Stimulated activated CD8-positive, alpha-beta memory T cell treated with anti-CD3 and anti-CD28 coated beads, Interleukin-4, amount 100 ng/mL, for 48 hours (primary cell): ENCODE measurements at places on chromosomes 2 and 18.
A peak's percentile ranks its signal among the peaks of the same experiment; 100 is the strongest.

- no peak for DNase-seq
Measured at GRCh38 chr2:165874445-165875039, 79.0 kb downstream of the TTC21B start.

DNA sequence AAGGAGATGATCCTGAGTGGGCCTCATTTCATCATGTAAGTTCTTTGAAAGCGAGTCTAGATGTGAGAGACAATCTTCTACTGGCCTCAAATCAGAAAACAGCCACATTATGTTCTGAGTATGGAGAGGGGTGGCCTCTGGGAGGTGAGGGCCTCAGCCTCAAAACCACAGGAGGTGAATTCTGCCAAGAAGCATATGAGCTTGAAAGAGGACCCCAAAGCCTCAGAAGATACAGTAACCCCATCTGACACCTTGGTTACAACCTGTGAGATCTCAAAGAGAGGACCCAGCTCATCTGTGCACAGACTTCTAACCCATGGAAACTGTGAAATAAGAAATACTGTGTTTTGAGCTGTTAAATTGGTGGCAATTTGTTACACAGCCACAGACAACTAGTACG lies 200.1 kb downstream of the ARHGAP15 start:
- DNase-seq, result no peak

- peak; percentile 85 for DNase-seq
Measured at GRCh38 chr2:127415593-127416505, 2.4 kb upstream of the PROC start.

- no peak for DNase-seq
Measured at GRCh38 chr2:55052129-55053061, 2.1 kb upstream of the RTN4 start.

GRCh38 chr18:69882965-69883668 lies 64.6 kb downstream of the CD226 start:
- DNase-seq, result no peak

GRCh38 chr2:9215680-9216079 lies 9.1 kb downstream of the ASAP2 start:
- no peak for DNase-seq

- no peak for DNase-seq
Measured at GRCh38 chr2:156017341-156017885, 315.1 kb downstream of the NR4A2 start.

GRCh38 chr2:1656961-1657841 lies 87.1 kb downstream of the PXDN start:
- no peak for DNase-seq

DNA sequence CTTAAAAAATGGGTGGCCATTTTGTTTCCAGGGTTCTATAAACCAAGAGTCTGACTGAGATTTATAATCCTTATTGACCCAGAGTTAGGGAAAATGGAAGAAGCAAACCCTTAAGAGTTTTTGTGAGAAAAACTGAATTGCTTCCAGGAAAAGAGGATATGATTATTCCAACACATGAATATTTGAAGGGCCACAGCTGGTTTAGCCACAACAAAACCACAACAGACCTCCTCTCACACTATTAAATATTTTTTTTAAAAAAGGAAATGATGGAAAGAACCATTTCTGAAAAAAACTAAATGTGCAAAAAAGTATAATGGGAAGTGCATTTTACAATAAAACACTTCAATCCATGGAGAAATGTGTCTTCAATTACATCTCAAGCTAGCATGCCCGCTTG lies 182.7 kb downstream of the ETAA1 start:
- DNase-seq, result no peak

- no peak for DNase-seq
Measured at GRCh38 chr18:23538001-23538400, 34.7 kb downstream of the RMC1 start.

DNA sequence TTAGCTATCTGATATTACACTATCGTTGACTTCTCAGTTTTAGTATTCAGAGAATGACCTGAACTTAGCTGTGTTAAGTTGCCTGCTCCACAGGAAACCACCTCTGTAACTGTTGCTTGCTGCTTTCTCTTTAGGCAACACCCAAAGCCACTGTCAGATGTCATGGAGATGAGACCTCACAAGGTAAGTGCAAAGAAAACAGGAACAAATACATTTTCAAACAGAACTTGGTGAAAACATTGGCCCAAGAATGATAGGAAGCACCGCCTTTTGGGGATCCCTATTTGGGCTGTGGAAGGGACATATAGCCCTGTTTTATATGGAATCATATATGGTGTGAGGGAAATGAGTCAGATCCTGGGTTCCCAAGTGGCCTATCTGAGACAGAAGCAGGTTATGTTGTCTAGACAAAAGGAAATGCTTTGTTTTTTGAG lies 143.4 kb downstream of the UBE2E3 start:
- DNase-seq, result peak; percentile 43

- DNase-seq, result no peak
Measured at GRCh38 chr2:13919981-13920382, 712.5 kb upstream of the LRATD1 start.

DNA sequence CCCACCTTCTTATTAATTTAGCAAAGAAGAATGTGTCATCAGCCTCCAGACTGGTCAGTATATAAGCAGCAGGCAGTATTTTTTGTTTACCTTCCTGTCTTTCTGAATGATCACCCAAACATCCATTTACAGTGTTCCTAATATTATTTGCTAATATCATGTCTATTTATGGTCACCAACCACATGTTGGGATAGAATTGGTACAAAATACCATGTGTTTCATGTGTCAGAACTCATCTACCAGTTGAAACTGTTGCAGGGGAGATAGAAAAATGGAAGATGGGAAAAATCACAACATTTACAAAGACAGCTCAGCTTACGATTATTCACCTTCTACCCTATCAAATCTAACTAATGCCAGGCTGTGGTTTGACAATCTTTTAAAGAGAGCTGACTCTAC lies 66.2 kb downstream of the ANKRD44 start:
- DNase-seq, result no peak

- DNase-seq, result no peak
Measured at GRCh38 chr2:86778957-86779356, 11.8 kb downstream of the CD8A start.

- no peak for DNase-seq
Measured at GRCh38 chr2:46849721-46850556, 65.7 kb downstream of the MCFD2 start.

GRCh38 chr2:97931118-97931857 lies 64.5 kb downstream of the TMEM131 start:
- no peak for DNase-seq

DNA sequence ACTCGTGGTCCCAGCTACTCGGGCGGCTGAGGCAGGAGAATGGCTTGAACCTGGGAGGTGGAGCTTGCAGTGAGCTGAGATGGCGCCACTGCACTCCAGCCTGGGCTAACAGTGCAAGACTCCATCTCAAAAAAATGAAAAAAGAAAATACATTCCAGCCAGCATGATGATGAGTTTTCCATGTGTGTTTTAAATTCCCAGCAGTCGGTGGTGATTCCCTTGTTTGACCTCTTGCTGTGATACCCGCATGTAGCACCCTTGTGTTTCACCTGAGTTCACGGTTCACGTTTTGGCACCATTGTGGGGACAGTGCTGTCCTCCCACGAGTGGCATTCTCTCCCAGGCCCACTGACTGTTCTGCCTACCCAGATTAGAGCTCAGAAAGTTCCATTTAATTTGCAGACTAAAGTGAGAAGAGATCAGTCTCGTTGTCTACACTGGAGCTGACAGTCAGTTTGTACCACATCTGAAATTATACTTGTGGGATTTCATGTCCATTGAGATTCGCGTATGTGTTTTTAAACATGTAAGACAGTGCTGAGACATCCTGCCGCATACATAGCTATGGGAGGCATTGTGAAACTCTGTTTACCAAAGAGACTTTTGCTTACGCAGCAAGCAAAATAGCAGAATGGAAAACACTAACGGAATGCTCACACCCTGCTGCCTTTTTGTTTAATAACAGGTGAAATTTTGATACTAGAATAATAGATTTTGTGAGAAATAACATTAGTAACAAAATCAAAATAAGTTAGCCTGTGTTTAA lies 157.1 kb downstream of the GBX2 start:
- no peak for DNase-seq

DNA sequence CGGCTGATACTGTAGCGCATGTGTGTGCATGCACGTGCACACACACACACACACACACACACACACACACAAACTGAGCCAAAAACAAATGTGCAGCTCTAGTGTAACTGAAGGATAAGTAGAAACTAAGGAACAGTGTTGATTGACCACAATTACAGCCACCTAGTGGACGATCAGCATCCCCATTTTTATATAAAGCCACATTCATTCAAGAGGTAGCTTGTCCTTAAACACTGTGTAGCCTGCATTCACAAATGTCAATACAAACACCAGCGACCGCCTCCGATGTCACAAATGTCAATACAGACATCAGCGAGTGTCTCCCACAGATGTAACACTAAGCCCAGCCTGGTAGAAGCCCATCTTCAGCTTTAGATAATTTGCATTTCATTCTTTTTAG lies 167.4 kb downstream of the PTGR3 start:
- DNase-seq, result no peak

GRCh38 chr2:21431078-21431477 lies 307.3 kb downstream of the TDRD15 start:
- no peak for DNase-seq

DNA sequence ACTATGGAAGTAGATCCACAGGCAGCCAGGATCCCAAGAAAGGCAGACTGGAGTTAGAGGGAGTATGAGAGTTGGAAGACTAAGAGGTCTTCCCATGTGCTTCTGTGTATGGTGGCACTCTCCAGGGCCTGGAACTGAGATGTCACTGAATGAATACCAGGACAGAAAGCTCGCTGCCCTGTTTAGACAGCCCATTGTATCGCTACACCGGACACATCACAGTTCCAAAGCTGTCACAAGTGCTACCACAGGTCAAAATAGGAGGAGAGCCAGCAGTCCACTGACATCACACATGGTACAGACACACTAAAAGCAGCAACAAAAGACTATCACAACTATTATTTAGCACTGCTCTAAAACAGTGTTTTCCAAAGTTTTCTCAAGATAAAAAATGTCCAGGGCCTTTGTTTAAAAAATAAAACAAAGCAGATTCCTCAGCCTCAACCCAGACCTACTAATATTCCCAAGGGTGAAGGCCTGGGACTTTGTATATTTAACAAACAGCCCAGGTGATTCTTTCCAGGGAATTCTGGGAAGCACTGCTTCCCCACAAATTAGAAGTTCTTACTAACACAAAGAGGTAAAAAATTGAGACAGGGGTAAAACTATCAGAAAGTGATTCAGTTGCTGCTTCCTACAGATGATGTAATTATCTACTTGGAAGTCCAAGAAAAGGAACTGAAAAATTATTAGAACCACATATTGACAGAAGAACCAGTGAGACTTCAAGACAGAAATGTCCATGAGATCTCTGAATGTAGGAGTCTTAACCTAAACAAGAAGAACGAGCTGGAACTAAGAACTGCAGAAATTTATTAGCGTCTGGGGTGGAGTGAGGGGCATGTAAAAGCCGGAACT lies 116.0 kb downstream of the DTNB start:
- no peak for DNase-seq

DNA sequence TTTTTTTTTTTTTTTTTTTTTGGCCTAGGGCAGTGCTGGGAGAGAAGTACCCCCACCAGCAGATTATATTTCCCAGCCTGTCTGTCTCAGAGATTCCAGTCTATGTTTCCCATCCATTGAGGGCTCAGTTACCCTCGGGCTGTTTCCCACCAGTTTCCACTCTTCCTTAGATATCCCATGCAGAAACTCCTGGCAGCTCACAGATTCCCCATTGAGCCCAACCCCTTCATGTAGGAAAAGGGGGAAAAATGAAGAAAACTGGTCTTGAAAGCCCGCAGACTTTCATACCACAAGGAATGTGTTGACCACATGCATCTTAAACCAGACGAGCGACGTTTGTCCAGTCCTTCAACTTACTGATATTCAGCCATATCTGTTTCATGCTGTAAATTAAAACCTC lies 15.2 kb downstream of the ASXL3 start:
- DNase-seq, result no peak

- no peak for DNase-seq
Measured at GRCh38 chr2:46183426-46183825, 113.8 kb upstream of the EPAS1 start.

DNA sequence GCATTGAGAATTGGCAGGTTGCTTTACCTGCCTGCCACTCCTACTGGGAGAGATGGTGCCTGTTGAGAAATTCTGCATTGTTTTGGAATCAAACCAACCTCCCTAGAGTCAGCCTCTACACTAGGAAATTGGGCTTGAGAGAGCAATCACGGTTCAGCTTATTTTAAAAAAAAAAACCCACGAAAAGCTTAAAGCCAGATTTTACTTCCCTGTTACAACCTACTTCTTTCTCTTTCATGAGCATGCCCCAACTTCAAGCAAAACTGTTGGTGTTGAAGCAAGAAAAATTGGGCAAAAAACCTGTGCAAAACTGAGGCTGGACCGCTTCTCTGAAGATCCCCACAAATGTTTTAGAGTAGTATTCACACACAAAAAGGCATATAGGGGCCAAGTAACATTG lies 134.6 kb upstream of the ZEB2 start:
- no peak for DNase-seq

- DNase-seq, result no peak
Measured at GRCh38 chr18:74541703-74542555, 7.6 kb downstream of the CNDP1 start.

DNA sequence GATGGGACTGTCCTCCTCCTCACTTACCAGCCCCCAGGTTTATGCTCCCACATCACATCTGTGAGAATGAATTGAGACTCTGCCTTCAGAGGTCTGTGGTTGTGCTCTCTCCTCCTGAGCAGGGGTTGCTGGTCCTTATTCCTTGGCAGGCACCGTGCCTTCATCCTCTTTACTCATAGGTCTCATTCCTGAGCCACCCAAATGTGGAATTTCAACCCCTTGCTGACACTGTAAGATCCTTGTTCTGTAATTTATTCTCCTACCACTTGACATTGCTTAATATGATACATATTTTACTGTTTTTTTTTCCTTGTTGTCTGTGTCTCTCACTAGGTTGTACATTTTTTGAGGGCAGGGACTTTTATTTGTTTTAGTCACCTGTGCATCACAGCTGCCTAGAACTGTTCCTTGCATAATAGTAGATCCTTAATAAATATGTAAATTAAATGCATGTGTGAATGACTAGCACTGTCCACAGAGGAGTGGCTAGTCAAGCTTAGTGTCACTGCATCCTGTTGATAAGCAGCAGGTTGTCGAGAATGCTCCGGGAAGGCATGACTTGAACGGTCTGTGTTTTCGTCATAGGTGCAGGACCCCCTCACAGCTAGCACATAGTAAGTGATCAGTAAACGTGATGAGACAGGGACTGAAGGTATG lies 180.6 kb downstream of the ZNF407 start:
- no peak for DNase-seq

DNA sequence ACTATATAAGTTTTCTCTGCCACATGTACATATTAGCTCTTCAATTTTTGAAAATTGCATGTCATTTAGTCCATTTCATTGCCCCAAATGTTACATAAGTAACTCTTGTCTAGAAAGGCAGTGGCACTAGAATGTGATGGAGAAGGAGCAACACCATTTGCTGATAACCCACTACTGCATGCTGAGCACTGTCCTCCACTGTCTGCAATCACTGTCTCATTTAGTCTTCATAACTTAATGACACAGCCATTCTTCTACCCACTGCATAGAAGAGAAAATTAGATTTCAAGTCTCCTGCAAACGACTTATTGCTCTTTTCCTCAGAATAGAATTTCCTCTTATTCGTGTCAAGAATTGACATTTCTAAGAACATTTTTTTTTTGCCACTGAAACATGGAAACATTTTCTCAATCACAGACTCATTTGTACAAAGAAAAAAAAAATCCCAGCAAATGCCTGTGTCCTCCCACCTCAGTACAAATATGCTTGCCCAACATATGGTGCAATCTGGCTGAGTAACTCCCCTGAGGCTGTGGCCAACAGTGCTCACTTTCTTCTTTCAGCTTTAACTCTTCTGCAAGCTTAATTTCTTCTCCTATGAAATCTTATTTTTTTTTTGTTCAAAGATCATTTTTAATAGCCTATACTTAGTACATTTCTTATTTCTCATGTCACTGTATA lies 768.6 kb upstream of the HS6ST1 start:
- no peak for DNase-seq
